CD4-positive, alpha-beta T cell treated with Interleukin-15 for 4 hours (primary cell): ENCODE measurements at places on chromosomes 1 and 21.
A peak's percentile ranks its signal among the peaks of the same experiment; 100 is the strongest.

DNA sequence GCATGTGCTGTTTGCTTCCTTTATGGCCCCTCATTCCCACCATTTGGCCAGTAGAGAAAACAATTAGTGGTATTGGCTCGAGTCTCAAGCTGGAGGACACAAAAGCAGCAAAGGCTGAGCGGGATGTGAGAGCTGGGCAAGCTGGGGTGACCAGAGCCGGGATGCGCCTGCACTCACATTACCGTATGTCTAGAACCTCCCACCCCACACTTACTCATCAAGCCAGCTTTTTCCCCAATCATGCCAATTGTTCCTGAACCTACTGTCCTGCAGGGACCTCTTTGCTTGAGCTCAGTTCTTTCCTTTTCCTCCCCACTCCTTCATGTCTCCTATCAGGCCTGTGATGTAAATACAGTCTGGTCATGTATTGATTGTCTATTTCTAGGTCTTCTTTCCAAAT lies 45.9 kb downstream of the KIRREL1 start:
- DNase-seq: no peak

GRCh38 chr1:17893891-17894631 lies 138.9 kb downstream of the ACTL8 start:
- no peak for DNase-seq

GRCh38 chr1:59819566-59820438 lies 5.1 kb downstream of the HOOK1 start:
- DNase-seq: no peak

DNA sequence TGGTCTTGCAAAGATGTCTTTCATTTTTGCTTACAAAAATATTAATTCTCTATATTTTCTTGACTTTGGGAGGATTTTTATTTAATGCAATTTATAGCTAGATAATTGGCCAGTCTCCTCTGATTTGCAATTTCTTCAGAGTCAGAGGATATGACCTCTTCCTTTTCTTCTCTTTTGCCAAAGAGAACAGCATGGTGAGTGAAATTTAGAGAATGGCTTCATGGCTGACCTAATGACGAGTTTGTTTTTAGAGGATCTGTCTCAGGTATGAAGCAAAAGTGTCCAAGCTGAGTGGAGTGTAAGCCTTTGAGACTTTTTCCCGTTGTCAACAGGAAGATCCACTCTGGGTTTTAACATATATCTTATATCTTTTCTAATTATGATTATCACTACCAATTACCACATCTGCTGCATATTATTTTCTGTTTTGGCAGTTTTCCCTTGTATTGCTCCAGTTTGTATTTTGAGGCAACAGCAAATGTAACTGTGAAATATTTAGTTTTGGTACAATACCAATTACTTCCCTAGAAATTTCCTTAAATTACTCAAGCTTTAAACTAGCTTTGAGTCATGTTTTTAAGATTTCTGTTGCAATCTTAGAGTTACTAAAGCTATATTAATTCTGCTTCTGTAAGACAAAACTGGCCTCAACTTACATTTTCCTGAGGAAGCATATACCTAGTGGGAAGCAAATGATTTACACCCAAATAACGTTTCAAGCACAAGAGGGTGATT lies 332.8 kb upstream of the ZRANB2 start:
- DNase-seq: no peak

GRCh38 chr1:217712925-217713597 lies 81.9 kb downstream of the SPATA17 start:
- no peak for DNase-seq

GRCh38 chr1:39105061-39105840 lies 79.1 kb downstream of the NDUFS5 start:
- DNase-seq: peak; percentile 53

DNA sequence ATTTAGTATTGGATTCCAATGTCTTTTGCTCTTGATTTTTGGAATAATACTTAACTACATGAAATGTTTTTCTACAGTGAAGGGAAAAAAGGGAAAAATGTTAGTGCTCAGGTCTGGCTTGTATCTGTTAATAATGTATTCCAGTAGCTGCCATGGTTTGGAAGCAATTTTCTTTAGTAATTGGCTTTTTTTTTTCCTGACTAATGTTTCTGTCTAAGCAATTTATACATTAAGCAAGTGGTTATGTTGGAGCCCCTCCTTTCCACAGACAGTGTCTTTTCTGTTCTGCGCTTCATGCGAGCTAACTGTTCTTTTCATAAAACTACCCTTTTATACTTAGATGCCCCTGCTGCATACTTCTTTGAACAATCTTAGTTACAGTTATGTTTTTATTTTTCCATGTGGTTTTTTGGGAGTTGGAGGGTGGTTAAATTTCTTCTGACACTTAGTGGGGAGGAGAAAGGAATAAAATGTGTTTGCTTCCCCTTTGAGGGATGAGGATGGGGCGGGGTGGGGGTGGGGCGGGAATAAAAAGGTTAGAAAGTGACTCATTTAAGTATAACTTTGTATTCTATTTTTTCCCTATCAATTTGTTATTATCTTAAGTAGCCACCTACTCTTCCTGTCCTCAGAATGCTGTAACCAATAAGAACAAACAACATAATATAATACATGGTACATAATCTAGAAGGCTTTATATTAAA lies 83.1 kb downstream of the CLIC4 start:
- DNase-seq: no peak
